ENCODE measurements at places on chromosomes 16 and 17.

GRCh38 chr17:17693253-17694168, 12.3 kb downstream of the RAI1 start:
- no peak for DNase-seq

DNA sequence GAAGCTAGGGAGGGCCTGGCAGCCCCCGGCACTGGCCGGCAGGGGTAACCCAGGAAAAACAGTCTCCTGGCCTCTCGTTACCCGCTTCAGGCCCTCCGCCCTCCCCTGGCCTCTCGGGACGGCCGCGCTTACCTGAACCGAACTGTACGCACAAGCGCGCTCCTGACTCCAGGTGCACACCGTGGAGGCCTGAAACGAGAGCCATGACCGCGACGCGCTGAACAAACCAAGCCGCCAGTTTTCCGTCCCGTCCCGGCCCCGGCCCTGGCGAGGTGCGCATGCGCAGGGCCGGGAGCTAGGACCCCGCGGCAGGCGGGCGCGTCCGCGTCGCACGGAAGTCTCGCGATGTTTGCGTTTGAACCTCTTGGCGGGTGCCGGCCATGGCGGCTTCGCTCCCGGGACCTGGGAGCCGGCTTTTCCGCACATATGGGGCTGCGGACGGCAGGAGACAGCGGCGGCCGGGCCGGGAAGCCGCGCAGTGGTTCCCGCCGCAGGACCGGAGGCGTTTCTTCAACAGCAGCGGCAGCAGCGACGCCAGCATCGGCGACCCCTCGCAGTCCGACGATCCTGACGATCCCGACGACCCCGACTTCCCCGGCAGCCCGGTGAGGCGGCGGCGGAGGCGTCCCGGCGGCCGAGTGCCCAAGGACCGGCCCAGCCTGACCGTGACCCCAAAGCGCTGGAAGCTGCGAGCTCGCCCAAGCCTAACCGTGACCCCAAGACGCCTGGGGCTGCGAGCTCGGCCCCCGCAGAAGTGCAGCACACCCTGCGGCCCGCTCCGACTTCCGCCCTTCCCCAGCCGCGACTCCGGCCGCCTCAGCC, at the start of gene HASPIN:
Gene HASPIN, plus strand, starts transcription at position 348 of the 822 bp plus-strand sequence. Its CDS starts 33 bp downstream, at position 381.
- DNase-seq, result peak; percentile 91

- DNase-seq, result no peak
These were observed 12.6 kb upstream of the CDR2 start for GRCh38 chr16:22386976-22387375.

DNA sequence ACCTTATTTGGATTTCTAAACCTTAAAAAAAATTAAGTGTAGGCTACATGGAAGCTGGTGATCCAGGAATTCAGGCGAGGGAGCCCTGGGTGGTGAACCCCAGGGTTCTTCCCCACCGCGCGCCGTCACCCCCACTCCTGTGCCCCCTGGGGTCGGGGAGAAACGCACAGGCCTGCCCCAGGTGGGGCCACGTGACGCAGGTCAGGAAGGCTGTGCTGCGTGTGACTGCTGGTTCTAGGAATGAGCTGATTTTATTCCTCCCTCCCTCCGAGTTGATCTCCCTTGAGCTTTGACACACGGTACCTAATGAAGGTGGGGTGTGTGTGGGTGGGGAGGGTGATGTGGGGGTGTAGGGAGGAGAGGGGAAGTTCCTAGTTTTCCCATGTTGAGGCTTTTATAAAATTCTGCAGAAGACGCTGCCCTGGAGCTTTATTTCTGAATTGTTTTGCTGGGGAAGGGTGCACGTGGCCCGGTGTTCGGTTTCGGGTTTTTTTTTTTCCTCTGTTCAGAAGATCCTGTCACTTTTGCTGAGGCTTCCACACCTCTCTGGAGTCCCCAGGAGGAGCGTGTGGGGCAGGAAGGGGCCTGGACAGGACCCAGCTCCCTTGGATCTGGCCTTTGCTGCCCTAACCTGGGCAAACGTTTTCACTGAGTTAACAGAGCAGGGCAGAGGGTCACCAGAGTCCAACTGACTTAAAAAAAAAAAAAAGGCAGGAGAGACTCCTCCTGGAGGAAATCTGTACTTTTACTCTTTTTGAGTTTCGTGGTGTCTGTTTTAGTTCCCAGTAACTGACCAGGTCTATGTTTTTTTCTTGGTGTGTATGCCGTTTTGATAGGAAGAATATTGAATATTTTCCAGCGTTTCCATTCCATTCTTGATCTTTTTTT, 55.8 kb upstream of the GSE1 start:
- peak; percentile 44 for DNase-seq

DNA sequence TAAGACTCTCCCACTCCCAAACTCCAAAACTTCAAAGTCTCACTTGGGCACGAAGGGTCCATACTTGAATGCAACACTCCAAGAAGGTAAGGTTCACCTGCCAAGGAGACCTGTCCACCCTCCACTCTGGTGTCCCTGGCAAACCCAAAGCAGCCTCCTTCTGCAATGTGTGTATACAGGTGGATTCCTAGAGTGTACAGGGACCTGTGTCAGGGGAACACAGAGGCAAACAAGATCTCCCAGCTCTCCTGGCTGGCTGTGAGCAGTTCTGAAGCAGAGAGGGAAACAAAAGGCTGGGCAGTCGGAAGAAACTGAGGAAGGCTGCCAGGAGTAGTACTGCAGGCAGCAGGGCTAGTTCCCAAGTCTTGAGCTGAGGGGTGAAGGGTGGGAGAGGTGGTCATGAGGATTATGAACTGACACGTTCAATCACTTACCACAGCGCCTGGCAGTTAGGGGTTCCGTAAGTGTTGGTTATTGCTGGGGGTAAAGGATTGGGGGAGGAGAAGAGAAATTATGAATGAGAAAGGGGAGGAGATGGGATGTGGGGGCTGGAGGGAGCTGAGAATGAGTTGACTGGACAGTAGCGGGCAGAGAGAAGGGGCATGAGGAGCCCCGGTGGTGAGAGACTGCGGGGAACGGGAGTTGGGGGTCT, 795 bp downstream of the KCTD13 start:
- DNase-seq, result no peak

- DNase-seq, result peak; percentile 21
These were observed 669.3 kb downstream of the WWOX start for GRCh38 chr16:78768718-78769117.

- DNase-seq, result no peak
These were observed 45.2 kb upstream of the NUDT7 start for GRCh38 chr16:77677129-77677528.

GRCh38 chr17:34246881-34247280, 8.2 kb upstream of the CCL2 start:
- DNase-seq, result no peak
